ENCODE measurements at places on chromosomes 6 and 20.

DNA sequence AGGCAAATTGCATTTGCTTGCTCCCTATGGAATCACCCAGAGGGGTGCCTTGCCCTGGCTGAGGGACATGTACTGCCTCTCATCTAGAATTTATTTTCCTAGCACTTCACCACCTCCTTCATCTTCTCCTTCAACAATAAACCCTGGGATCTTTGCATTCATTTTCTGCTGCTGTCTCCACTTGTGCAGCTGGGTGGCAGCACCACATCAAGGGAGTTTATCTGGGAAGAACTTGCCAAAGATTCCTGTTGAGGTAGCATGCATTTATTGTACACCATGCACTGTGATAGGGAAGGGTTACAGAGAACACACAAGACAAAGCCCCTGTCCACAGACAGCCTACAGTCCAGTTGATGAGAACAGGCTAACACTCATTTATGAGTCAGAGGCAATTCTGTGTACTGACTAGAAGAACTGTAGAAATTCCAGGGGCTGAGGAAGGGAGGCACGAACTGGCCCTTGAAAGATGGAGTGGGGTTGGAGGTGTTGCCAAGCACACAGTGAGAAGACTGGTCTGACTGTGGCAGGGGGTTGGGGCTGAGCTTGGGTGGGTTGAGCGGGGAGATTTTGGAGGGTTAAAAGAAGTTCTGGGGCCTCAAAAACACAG is 17.5 kb downstream of the C20orf173 start:
- DNase-seq: peak; percentile 49

DNA sequence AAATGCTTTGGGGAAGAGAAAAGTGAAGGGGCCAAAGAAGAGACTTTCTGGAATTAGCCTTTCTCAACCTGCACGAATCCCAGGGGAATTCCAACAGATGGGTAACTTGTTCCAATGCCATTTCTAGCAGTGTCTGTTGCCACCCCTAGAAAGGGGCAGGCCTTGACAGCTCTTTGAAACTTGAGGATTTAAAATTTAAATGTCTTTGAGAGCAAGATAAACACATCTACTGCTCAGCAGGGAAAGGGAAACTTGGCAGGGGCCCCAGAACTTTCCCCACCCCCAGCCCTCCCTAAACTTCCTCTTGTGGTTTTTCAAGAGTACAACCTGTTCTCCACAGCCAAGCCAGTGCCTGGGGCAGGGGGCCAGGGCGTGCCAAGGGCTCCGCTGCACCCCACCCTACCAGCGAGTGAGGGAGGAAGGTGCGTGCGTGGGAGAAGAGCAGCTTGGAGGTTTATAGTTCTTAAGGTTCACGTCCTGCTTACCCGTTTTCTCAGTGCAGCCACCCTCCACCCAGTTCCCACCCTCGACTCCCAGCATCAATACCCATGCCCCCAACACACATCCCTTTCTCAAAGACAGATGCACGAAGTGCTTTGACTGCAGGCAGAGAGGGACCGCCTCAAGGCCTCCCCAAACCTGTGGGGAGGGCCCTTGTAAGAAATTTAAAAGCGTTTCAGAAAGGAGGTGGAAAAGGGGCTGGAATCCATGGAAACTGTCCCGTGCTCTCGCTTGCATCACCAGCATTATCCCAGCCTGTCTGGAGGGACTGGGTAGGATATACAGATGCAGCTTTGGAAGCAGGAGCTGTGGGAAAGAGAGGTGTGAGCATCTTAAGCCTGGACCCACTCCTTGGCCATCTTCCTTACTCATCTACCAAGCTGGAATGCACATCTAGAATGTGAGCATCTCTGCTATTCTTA is 4.5 kb upstream of the TAF8 start:
- DNase-seq: peak; percentile 24

DNA sequence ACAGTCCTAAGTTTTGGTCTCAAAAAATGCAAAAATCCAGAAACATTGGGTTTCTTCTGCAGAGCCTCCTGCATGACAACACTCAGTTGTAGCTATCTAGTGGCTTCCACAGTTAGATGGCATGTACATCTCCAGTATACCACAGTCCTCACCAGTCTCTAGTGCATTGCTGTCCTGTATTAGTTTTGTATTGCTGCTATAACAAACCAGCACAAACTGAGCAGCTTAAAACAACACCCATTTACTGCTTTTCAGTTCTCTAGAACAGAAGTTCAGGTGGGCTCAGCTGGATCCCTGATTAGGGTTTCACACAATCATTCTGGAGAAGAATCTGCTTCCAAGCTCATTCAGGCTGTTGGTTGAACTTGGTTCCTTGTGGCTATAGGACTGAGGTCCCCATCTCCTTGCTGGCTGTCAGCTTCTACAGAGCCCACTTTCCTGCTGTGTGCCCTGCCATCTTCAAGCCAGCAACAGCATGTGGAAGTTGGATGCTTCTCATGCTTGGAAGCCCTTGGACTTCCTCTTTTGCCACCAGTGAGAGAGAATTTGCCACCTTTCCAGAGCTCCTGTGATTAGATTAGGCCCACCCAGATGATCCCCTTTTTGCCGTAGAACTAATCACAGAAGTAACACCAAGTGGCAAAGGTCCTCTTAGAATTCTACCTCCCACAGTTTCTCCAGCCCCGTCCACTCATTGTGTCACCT is 48.9 kb upstream of the TBC1D7 start:
- no peak for DNase-seq

- no peak for DNase-seq
Measured at GRCh38 chr6:142874676-142875075, 70.3 kb downstream of the HIVEP2 start.

GRCh38 chr6:41252401-41253169 is 24.4 kb downstream of the TREML4 start:
- no peak for DNase-seq
